ENCODE measurements at places on chromosomes 1 and 21.

- no peak for DNase-seq
These were observed 121.7 kb upstream of the PRDX6 start for GRCh38 chr1:173355281-173356031.

- DNase-seq, result peak; percentile 48
These were observed 877 bp downstream of the IRF2BP2 start for GRCh38 chr1:234608911-234609690.

- peak; percentile 80 for DNase-seq
These were observed 633.7 kb upstream of the USP24 start for GRCh38 chr1:55848906-55849305.

- no peak for DNase-seq
These were observed 86.4 kb upstream of the RUNX1 start for GRCh38 chr21:35135481-35135880.

- DNase-seq, result peak; percentile 62
These were observed 25.9 kb downstream of the KCNC4 start for GRCh38 chr1:110235834-110236682.
